ENCODE measurements at places on chromosomes 6 and 20. TPM values are rescaled to one million over a fixed set of nuclear protein-coding genes. Genes with fewer than 3 reads are reported as not detected.

Gene B3GALT4
- 10.1 TPM for total RNA-seq

Gene DNAH8
- 0.02 TPM for total RNA-seq

Gene SLC32A1
- total RNA-seq = 0.12 TPM

- peaks cover 8% of the 10 kb centered on the region for H3K4me1 ChIP-seq
- H3K4me3 ChIP-seq = no peak overlapping the region
- H3K36me3 ChIP-seq = no peaks in the 10 kb centered on the region
These were observed 131.0 kb downstream of the CEP57L1 start for GRCh38 chr6:109226353-109226752.

- H3K27me3 ChIP-seq = no peaks in the 10 kb centered on the region
- H3K4me1 ChIP-seq = peaks cover 85% of the 10 kb centered on the region
- no peak for DNase-seq
- H3K27ac ChIP-seq = peak overlapping the region; percentile 46
These were observed 105.8 kb downstream of the JARID2 start for GRCh38 chr6:15351631-15352030.

Gene ALDH8A1
- 1.8 TPM for total RNA-seq

- no peak overlapping the region for H3K4me3 ChIP-seq
- peaks cover 6% of the 10 kb centered on the region for H3K36me3 ChIP-seq
- H3K27ac ChIP-seq = no peak overlapping the region
- peaks cover 32% of the 10 kb centered on the region for H3K4me1 ChIP-seq
- no peak for DNase-seq
These were observed 5.5 kb downstream of the KATNA1 start for GRCh38 chr6:149642829-149643580.

DNA sequence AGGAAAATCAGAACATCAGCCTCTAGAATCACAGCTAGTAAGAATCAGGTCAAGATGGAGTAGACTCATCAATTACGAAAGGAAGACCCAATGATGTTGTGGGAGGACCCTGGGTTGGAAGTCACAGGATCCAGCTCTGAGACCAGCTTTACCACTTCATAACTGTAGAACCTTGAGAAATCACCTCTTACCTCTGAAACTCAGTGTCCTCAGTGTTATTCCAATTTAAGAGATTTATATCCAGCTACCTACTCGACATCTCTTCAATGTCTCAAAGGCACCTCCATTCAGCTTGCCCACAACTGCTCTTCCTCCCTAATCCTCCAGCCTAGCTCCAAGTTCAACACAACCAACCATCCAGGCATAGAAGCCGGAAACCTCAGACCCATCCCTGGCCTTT lies 16.3 kb downstream of the MRPL14 start:
- H3K36me3 ChIP-seq = peaks cover 17% of the 10 kb centered on the region
- no peaks in the 10 kb centered on the region for H3K4me1 ChIP-seq
- H3K27me3 ChIP-seq = no peaks in the 10 kb centered on the region
- H3K27ac ChIP-seq = no peak overlapping the region
- DNase-seq = no peak
- no peak overlapping the region for H3K4me3 ChIP-seq

- peaks cover 8% of the 10 kb centered on the region for H3K4me1 ChIP-seq
- H3K4me3 ChIP-seq = no peak overlapping the region
- H3K27me3 ChIP-seq = no peaks in the 10 kb centered on the region
- no peak for DNase-seq
- H3K27ac ChIP-seq = no peak overlapping the region
These were observed 1187.5 kb downstream of the HACE1 start for GRCh38 chr6:103672169-103672568.

- DNase-seq = no peak
- H3K4me1 ChIP-seq = no peaks in the 10 kb centered on the region
- no peak overlapping the region for H3K27ac ChIP-seq
- H3K4me3 ChIP-seq = no peak overlapping the region
These were observed 27.9 kb downstream of the SLC2A4RG start for GRCh38 chr20:63767456-63767855.

Gene CCN6
- 0.25 TPM for total RNA-seq

DNA sequence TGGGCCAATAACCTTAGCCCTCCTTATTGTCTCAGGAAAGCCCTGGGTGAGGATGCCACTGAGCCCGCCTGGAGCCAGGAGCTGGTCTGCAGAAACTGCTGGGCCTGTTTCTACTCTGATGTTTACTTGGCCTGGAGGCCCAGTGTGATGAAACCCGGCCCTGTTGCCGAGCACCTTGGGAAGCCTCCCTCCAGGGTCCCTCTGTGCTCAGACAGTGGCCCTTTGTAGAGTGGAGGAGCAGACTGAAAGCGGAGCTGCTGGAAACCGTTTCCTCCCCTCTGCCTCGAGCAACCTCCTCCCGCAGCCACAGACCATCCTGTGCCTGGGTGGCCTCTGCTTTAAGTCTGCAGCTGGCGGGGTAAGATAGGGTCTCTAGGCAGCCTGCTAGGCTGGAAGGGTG lies 84.1 kb upstream of the EPB41L1 start:
- H3K27ac ChIP-seq = no peak overlapping the region
- H3K27me3 ChIP-seq = peaks cover 6% of the 10 kb centered on the region

DNA sequence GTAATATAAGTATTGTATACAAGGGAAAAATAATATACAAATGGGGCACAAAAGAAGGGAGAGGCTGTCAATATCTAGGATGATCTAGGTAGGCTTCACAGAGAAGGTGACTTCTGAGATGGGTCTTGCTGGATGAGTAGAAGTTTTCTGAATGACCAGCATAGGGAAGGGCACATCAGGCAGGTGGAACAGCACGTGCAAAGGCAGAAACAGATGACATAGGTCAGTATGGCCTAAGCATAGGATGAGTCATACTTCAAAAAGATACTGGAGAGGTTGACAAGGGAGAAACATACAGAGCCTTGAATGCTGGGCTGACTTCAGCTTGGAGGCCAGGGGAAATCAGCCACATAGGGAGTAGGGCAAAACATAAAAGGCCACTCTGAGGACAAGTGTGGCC lies 31.9 kb upstream of the SIRPA start:
- no peak for DNase-seq
- peaks cover 48% of the 10 kb centered on the region for H3K27me3 ChIP-seq
- no peak overlapping the region for H3K4me3 ChIP-seq
- no peaks in the 10 kb centered on the region for H3K4me1 ChIP-seq
- H3K36me3 ChIP-seq = no peaks in the 10 kb centered on the region
- no peak overlapping the region for H3K27ac ChIP-seq

Gene GGTLC1
- total RNA-seq = not detected

DNA sequence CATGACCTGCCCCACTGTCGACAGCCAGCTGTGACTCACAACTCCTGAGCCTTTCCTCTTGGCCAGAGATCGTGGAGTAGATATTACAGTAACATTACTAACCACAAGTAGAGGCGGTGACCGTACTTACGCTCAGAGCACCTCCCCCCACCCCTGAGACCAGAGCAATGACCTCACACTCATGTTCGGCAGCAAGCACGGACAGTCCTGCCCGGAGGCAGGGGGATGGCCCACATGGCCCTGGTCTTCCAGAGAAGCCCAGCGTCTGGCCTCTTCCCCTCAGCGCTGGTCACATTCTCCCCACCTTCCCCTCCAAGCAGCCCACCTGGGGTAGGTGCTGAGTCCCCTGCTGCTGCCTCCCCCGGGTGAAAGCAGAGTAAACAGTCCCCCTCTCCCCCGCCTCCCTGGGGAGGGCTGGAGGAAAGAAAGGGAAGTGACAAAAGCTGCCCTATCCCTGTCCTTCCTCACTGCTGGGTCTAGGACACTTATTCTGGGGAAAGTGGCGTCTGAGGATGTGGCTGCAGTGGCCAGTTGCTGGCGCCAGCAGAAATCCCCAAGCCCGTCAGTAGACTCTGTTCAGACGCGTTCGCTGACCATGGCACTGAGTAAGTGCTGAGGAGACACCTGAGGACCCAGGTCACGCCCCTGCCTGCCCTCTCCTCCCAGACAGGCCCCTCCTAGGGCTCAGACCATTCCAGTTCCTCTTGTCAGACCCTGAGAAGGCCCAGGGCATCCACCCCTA lies 68.5 kb downstream of the MRPL14 start:
- H3K4me3 ChIP-seq = no peak overlapping the region
- peaks cover 11% of the 10 kb centered on the region for H3K4me1 ChIP-seq
- peaks cover 19% of the 10 kb centered on the region for H3K27me3 ChIP-seq
- H3K27ac ChIP-seq = no peak overlapping the region
- peak; percentile 46 for DNase-seq

DNA sequence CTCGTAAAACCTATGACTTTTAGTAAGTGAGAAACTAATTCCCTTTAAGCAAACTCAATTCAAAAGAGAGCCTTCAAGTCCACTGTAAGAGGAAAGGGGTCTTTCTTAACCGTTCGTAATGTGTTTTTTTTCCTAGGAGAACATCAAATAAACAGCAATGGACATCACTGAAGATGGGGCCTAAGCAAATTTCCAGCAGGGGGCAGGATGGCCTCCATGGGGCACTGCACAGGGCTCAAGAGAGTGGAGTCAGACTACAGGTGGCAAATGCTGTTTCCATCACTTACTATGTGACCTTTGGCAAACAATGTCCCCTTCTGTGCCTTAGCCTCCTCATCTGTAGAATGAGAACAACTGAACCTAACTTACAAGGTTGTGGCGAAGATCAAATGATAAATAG lies 88.7 kb downstream of the ARHGAP18 start:
- H3K36me3 ChIP-seq = peaks cover 2% of the 10 kb centered on the region
- H3K27me3 ChIP-seq = no peaks in the 10 kb centered on the region
- peak; percentile 21 for DNase-seq
- H3K4me1 ChIP-seq = no peaks in the 10 kb centered on the region
- H3K27ac ChIP-seq = no peak overlapping the region

DNA sequence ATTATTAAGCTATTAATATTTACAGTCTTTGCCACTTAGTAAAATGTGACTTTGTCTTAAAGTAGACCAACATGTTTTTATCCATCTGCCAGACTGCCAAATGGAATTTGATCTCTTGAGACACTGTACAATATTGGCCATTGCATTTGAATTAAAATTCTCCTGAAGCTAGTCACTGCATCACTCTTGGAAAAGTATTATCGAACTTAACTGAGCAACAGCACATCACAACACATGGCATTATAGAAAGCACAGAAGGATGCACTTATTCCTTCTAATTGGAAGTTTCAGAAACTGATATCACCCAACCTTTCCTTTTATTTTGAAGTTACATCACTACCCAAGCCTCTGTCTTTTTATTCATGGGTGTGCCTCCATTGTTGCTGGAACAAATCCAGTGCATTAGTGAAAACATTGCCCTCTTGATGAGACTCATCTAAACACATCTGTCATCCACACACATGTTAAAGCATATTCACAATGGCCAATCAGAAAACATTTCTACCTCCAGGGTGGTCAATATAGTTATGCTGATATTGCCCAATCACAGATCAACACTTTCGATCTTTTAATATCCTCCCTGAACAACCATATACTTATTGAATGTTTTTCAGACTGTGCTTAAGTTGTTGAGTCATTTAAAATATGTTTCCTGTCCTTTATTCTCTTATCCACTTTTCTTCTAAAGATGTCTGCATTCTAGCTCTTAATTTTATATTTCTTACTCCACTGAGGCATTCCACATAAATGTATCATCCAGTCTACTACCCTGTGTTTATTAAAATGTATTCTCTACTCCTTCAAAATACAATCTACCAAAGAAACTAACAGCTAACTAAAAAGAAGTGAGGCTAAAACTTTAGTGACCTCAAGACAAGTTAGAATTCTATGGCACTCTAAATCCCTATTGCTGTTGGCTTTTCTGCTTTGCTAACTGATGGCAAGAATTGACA lies 535.0 kb downstream of the RFPL4B start:
- H3K27me3 ChIP-seq = no peaks in the 10 kb centered on the region
- no peaks in the 10 kb centered on the region for H3K36me3 ChIP-seq
- H3K4me3 ChIP-seq = no peak overlapping the region
- H3K4me1 ChIP-seq = no peaks in the 10 kb centered on the region
- no peak for DNase-seq

DNA sequence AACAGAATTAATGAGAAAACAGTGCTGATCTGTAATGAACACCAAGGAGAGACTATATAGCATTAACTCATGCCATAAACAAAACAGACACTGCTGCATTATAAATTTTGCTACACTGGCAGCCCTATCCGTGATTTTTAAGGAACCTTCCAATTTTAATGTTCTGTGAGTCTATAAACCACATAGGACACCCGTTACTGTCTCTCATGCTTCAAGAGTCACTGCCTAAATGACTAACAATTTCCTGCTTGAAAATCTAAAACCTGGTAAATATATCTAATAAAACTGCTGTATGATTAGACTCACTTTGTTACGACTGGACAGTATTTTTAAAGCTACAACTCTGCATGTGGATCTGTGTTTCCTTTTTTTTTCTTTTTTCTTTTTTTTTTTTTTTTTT lies 8.7 kb downstream of the CHD6 start:
- H3K4me3 ChIP-seq = no peak overlapping the region
- no peaks in the 10 kb centered on the region for H3K27me3 ChIP-seq
- no peak overlapping the region for H3K27ac ChIP-seq
- no peak for DNase-seq
- H3K4me1 ChIP-seq = peaks cover 52% of the 10 kb centered on the region

- H3K36me3 ChIP-seq = no peaks in the 10 kb centered on the region
- no peak for DNase-seq
- no peak overlapping the region for H3K4me3 ChIP-seq
- no peaks in the 10 kb centered on the region for H3K27me3 ChIP-seq
- no peak overlapping the region for H3K27ac ChIP-seq
These were observed 460.0 kb upstream of the NOX3 start for GRCh38 chr6:155915651-155916050.

- no peak overlapping the region for H3K4me3 ChIP-seq
- H3K36me3 ChIP-seq = no peaks in the 10 kb centered on the region
These were observed 284.2 kb downstream of the HACE1 start for GRCh38 chr6:104575536-104575935.

- peak overlapping the region; percentile 79 for H3K27ac ChIP-seq
- no peaks in the 10 kb centered on the region for H3K27me3 ChIP-seq
- DNase-seq = no peak
- peaks cover 9% of the 10 kb centered on the region for H3K36me3 ChIP-seq
- H3K4me3 ChIP-seq = peak overlapping the region; percentile 71
- peaks cover 87% of the 10 kb centered on the region for H3K4me1 ChIP-seq
These were observed 6.9 kb downstream of the STX16 start for GRCh38 chr20:58657986-58658385.

GRCh38 chr6:119649531-119649930 lies 300.0 kb upstream of the MAN1A1 start:
- H3K4me3 ChIP-seq = no peak overlapping the region
- no peaks in the 10 kb centered on the region for H3K27me3 ChIP-seq
- no peak overlapping the region for H3K27ac ChIP-seq
- H3K36me3 ChIP-seq = no peaks in the 10 kb centered on the region
- no peak for DNase-seq
- H3K4me1 ChIP-seq = no peaks in the 10 kb centered on the region

Gene ANGPT4
- not detected for total RNA-seq

GRCh38 chr20:36550790-36551299 lies 9.5 kb downstream of the MYL9 start:
- H3K4me3 ChIP-seq = no peak overlapping the region
- H3K36me3 ChIP-seq = no peaks in the 10 kb centered on the region
- no peaks in the 10 kb centered on the region for H3K27me3 ChIP-seq

Gene LY6G6D
- not detected for total RNA-seq

DNA sequence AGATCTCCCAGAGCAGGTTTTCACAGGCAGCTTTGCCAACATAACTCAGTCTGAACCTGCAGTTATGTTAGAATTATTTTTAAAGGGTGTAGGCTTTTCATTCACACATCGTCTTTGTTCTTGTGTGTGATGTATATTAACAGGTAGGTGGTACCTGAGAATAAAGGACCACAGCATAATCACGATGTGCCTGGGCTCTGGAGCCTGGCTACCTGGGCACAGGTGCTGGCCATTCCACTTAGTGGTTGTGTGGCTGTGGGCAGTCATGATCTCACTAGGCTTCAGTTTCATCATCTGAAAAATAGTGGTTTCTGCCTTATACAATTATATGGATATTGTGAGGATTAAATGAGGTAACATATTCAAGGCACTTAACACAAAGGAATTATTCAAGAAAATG lies 6.4 kb downstream of the CD109 start:
- H3K27me3 ChIP-seq = peaks cover 6% of the 10 kb centered on the region
- peak overlapping the region; percentile 23 for H3K4me3 ChIP-seq
- no peak overlapping the region for H3K27ac ChIP-seq
- peaks cover 7% of the 10 kb centered on the region for H3K36me3 ChIP-seq
